ENCODE measurements at places on chromosomes 12 and 14. TPM values are rescaled to one million over a fixed set of nuclear protein-coding genes. Genes with fewer than 3 reads are reported as not detected.

ZNF26 gene
- 2.2 TPM for total RNA-seq

DNA sequence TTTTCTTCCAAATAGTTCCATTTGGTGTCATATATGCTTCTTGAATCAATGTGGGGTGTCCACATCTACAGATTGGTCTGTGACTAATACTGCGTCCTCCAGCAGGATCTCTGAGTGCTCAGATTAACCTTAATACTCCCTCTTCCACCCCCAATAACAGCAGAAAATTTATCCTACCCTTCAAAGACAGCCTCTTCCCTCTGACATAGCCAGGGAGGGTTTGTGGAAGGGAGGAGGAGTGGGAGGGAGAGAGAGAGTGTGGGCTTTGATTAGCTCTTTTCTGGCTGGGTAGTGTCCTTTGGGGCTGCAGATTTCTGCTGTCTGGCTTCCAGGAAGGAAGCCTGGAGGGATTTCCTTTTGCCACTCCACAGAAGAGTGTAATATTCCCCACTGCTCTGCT is 220.7 kb downstream of the TTC6 start:
- DNase-seq: no peak

DNA sequence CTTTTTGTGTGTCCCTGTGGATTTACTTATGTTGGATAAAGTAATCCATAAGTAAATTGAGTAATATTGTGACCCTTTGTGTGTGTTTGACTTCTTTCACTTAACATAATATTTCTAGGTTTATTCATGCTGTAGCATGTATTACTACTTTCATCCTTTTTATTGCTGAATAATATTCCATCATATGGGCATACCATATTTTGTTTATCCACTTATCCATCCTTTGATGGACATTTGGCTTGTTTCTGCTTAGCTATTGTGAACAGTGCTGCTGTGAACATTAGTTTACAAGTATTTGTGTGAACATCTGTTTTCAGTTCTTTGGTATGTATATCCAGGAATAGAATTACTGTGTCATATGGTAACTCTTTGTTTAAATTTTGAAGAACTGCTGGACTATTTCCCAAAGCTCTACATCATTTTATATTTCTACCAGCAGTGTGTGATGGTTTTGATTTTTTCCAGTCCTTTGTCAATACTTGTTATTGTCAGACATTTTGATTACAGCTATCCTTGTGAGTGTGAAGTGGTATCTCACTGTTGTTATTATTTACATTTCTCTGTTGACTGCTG is 25.2 kb downstream of the G2E3 start:
- no peak for DNase-seq

- DNase-seq: no peak
Measured at GRCh38 chr12:6958609-6959057, 7.5 kb downstream of the PTPN6 start.

DNA sequence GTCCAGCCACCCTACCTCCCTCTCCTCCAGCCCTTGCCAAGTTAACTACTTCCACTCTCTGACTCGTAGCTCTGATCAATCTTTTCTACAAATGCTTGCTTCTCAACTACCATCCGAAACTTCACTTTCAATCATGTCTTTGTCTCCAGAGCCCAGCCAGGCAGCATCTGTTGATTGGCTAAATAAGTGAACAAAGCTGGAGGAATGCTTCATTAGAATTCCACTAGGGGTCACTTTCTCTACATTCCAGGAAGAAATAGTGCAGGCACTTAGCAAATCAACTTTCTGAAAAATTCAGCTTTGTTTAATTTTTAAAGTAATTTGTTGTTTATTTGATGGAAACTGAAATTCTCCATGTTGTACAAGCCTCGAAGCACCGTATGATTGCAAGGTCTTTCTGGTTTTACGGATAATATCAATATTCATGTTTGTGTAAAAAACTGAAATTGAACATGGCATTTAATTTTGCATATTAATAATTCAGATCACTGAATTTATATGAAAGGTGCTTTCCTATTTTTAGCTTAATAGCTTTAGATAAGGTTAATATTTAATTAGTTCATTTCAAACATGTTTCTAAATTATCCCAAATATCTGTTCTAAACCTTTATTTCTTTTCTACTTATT is 32.4 kb upstream of the HELB start:
- DNase-seq: no peak

DNA sequence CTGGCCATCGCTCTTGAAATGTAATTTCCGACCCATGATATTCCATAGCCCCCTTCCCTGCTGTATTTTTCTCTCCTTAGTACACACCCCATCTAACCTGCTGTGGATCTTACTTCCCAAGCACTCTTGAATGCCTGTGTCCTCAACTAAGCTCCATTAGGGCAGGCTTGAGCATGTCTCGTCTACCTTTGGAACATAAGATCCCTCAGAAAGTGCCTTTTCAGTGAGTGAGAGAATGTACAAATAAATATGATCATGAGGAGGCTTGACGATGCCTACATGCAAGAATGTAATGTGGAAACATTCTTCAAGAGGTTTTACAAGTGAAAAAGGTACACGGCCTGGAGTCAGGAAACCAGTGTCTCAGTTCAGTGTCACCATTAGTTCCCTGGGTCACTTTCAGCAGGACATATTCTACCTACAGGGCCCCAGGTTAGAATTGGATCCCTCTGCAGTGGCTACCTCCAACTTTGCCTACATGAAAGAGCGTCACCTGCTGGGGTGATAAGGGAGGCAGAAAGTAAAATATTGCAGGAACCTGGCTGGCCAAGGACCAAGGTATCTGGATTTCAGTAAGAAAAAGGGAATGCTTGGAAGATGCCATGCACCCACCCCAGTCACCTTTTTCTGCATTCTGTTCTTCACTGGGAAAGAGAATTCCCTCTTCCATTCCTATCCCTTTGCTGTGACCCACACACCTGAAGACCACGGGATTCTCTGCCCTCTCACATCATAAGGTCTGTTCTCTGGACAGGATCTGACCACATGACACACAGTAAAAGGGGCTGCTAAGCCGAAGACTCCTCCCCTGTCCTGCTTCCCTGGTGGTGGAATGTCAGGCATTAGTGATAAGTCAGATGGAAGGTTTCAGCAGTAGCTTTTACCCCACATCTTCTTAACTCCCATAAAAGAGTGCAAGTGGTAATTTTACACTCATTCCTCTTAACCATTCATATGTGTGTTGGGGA is 24.6 kb upstream of the SERPINA1 start:
- no peak for DNase-seq

GRCh38 chr12:97181571-97182265 is 274.7 kb downstream of the NEDD1 start:
- no peak for DNase-seq

GRCh38 chr12:12467688-12468261 is 94.9 kb downstream of the DUSP16 start:
- no peak for DNase-seq
